ENCODE measurements at places on chromosomes 3 and 15. TPM values are rescaled to one million over a fixed set of nuclear protein-coding genes. Genes with fewer than 3 reads are reported as not detected.

ISG20 gene
- 33.2 TPM for total RNA-seq

RRP9 gene
- total RNA-seq: 52.7 TPM

PRSS50 gene
- not detected for total RNA-seq

CTXN2 gene
- total RNA-seq: not detected

IL16 gene
- total RNA-seq: 0.18 TPM

MUC13 gene
- total RNA-seq: 8.7 TPM

PIF1 gene
- 17.4 TPM for total RNA-seq

SLC22A13 gene
- total RNA-seq: not detected

HTR3E gene
- total RNA-seq: not detected

MYO5C gene
- total RNA-seq: 5.5 TPM

PPP1R14D gene
- 0.28 TPM for total RNA-seq

PIK3CB gene
- 17.7 TPM for total RNA-seq

TFDP2 gene
- total RNA-seq: 17.9 TPM

CCDC13 gene
- 0.48 TPM for total RNA-seq

CHRM5 gene
- total RNA-seq: not detected

FOXB1 gene
- not detected for total RNA-seq

DISP2 gene
- total RNA-seq: 1.2 TPM

HLTF gene
- 7.0 TPM for total RNA-seq

FANCD2OS gene
- total RNA-seq: not detected

VILL gene
- 0.23 TPM for total RNA-seq

FAN1 gene
- total RNA-seq: 11.5 TPM

SCAMP2 gene
- 60.5 TPM for total RNA-seq

NEK10 gene
- total RNA-seq: 1.1 TPM

IGSF10 gene
- 0.49 TPM for total RNA-seq

GHRL gene
- not detected for total RNA-seq

NEO1 gene
- total RNA-seq: 34.3 TPM

FBXO40 gene
- total RNA-seq: not detected

SH3GL3 gene
- total RNA-seq: 0.46 TPM

TPRG1 gene
- total RNA-seq: 0.38 TPM

MYH15 gene
- total RNA-seq: 0.30 TPM

CD200R1 gene
- 0.08 TPM for total RNA-seq

CCR1 gene
- total RNA-seq: not detected

CMTM8 gene
- 6.4 TPM for total RNA-seq

LRRC31 gene
- not detected for total RNA-seq

TFG gene
- total RNA-seq: 154 TPM

CLDN18 gene
- total RNA-seq: not detected

ARPC4 gene
- 238 TPM for total RNA-seq

HIGD2B gene
- total RNA-seq: not detected

IL17RC gene
- 16.6 TPM for total RNA-seq

ARL14 gene
- total RNA-seq: 1.2 TPM

ACSBG1 gene
- 0.39 TPM for total RNA-seq

SPSB4 gene
- total RNA-seq: 0.20 TPM

CX3CR1 gene
- not detected for total RNA-seq

CEP63 gene
- 13.4 TPM for total RNA-seq

CLEC3B gene
- total RNA-seq: not detected

RABL3 gene
- total RNA-seq: 15.6 TPM

OXTR gene
- total RNA-seq: 6.8 TPM

GOLGA8H gene
- 2.8 TPM for total RNA-seq

GNB4 gene
- total RNA-seq: 13.6 TPM

FGF7 gene
- total RNA-seq: not detected

DLL4 gene
- total RNA-seq: 0.35 TPM
